ENCODE measurements at places on chromosomes 1 and 21.

GRCh38 chr1:20102875-20103274 lies 16.5 kb downstream of the PLA2G2D start:
- no peak for DNase-seq

DNA sequence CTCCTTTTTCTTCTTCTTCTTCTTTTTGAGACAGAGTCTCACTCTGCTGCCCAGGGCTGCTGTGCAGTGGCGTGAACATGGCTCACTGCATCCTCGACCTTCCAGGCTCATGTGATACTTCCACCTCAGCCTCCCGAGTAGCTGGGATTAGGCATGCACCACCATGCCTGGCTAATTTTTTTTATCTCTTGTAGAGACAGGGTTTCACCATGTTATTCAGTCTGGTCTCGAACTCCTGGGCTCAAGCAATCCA lies 13.0 kb upstream of the PADI1 start:
- DNase-seq: no peak

GRCh38 chr1:192489748-192490147 lies 85.8 kb upstream of the RGS1 start:
- DNase-seq: peak; percentile 40

- no peak for DNase-seq
Measured at GRCh38 chr1:228363686-228364067, 43.0 kb downstream of the TRIM11 start.

DNA sequence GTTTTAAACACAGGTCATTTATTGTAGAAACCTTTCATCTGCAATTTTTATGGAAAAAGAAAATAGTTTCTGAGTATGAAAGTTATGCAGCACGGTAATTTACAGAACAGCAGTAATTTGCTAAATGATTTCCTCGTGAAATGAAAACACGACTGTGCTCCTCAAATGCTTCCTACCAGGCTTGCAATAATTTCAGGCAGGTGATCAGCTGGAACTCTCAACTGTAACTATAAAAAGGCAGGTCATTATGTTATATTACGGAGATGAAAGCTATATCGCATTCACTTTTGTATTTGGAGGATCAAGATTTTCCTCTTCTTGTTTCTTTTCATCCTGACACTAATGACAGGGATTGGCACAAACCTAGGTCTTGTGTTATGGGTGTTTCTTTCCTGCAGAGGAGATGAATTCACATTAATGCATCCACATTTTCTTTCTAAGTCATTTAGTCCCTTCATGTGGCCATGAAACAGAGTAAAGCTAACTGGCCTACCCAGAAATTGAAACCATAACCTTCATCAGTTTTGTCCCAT lies 57.4 kb downstream of the SAMSN1 start:
- no peak for DNase-seq

DNA sequence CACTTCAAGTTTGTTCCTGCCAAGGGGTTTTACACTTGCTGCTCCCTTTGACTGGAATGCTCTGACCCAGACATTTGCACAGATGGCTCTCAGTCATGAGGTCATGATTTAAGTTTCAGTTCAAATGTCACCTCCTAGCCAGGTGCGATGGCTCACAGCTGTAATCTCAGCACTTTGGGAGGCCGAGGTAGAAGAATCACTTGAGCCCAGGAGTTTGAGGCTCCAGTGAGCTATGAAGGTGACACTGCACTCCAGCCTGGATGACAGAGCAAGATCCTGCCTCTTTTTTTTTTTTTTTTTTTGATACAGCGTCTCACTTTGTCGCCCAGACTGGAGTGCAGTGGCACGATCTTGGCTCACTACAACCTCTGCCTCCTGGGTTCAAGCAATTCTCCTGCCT lies 4.5 kb upstream of the ZMYM4 start:
- peak; percentile 86 for DNase-seq

GRCh38 chr1:210372931-210373627 lies 44.4 kb downstream of the HHAT start:
- DNase-seq: no peak

DNA sequence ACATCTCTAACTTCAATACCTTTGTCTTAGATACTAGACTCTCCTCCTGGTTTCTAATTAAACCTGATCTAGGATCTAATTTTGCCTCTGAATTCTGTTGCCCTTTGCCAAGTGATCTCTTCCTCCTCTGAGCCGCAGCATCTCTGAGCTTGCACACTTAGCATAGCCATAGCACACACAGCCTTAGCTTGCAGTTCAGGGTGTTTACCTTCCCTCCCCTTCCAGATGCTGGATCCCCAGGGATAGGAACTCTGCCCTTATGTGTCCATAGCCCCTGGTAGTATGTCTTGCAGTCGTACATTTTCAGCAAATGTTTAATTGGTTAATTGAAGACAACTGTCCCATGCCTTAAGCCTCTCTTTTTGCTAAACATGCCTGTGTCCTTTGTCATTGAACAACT lies 30.3 kb downstream of the SELL start:
- no peak for DNase-seq

GRCh38 chr1:39490596-39491145 lies 765 bp upstream of the BMP8A start:
- DNase-seq: peak; percentile 76

GRCh38 chr1:107095647-107096046 lies 39.2 kb downstream of the PRMT6 start:
- no peak for DNase-seq

DNA sequence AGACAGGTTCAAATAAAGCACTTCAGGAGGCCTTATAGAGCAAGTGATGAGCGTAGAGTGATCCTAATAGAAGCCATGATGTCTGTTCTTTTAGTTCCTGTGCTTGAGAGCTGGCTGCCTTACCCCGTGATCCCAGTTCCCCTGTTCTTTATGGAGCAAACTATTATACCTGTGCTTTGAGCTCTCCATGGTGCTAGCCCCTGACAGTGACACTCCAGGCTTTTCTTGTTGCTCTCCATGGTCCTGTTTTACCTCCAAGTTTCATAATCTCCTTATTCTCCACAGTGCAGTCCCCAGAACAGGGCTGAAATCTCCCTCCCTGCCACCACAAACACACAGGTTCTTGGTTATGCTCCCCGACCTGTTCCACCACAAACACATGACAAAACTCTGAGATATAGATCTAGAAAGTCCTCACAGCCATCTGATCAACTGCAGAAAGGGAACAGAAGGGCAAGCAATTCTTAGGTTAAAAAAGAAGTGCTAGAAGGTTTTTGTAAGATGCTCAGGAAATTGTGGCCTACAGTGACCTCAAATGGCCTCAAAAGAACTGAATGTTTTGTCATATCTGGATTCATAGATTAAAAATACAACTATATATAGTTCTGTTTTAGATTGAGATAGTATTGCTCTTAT lies 6.0 kb downstream of the CADM3 start:
- DNase-seq: peak; percentile 80

GRCh38 chr1:115184951-115185331 lies 95.6 kb upstream of the TSPAN2 start:
- DNase-seq: no peak

DNA sequence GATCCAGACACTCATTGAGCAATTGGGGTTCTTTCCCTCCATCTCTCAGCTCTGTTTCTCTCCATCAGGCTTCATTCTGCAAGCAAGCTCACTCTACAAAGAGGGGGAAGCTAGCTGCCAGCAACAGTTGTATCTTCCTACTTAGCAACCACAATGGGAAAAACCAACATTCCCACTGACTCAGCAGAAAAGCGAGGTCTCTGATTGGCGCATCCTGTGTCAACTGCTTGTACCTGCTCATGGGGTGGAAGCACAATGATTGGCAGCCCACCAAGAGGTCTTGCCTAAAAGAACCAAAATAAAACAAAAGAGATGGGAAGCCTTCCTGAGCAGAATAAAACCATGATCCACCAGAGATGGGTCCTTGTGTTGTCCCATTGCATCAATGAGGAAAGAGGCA lies 4.0 kb upstream of the CDA start:
- no peak for DNase-seq

DNA sequence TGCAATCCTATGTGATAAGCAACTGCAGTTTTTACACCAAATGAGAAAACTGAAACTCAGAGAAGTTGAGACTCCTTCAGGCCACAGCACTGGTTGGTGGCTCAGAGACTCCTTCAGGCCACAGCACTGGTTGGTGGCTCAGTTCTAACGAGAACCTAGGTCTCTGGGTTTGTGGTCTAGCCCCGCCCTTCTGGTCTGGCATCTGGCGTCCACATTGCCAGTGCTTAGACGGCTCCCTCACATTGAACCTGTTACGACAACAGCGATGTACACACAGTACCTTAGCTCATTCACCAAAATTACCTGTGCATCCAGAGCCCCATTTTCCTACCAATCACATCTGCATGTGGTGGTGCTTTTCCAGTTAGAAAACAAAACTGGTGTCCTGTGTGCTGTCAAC lies 66.1 kb downstream of the NID1 start:
- DNase-seq: peak; percentile 23

DNA sequence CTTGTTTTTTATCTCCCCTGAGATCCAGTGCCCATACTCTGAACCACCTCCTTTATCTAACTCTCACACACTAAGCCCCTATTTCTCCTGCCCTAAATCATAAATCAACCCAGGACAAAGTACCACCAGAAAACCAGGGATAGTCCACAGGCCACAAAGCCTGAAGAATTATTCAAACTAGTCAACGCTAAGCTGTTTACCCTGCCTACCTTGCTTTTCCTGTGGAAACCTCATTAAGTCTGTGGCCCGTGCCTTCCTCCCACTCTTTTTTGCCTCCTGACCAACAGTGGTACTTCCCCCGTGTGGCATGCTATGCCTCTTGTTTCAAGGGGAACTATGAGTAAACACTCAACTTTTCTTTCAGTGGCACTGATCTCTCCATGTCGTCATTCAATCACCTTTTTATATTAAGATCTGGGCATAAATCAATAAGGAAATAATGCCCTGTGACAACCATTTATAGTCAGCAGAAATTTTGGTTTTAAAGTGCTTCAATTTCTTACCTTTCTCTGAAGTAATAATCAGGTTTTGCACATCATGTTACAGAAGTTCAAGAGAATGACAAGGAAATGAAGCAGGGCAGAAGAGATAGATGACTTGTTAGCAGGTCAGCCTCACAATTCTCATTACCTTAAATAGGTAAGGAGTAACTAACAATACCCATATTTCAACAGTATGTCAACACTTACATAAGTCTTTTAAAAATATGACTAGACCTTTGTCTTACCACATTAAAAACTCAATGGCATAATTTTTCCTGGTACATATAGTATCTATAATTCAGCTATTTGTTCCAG lies 32.1 kb downstream of the EYA3 start:
- no peak for DNase-seq

DNA sequence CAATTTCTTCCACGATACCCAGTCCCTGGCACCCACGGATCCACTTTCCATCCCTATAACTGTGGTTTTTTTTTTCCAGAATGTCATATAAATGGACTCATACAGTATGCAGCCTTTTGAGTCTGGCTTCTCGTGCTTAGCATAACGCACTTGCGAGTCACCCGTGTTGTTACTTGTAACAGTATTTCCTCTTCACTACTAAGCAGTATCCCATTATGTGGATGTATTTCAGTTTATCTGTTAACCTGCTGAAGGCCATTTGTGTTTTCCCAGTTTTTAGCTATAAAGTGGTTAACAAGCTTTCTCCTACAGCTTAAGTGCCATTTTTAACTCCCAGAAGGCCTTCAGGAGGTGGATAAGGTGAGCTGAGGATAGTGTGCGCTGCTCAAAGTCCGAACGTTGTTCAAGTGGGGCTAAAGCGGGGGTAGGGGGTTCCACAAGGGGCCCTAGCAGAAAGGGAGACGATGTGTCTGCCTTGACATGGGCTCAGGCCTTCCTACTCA lies 829 bp downstream of the ADAR start:
- peak; percentile 35 for DNase-seq

- no peak for DNase-seq
Measured at GRCh38 chr1:38285807-38286530, 239.4 kb upstream of the POU3F1 start.

GRCh38 chr1:116826818-116827606 lies 72.8 kb downstream of the CD2 start:
- peak; percentile 2 for DNase-seq

- DNase-seq: no peak
Measured at GRCh38 chr1:53616511-53616910, 122.5 kb downstream of the GLIS1 start.

- no peak for DNase-seq
Measured at GRCh38 chr1:1197551-1198422, 8.6 kb downstream of the TNFRSF18 start.

- no peak for DNase-seq
Measured at GRCh38 chr1:118323246-118323645, 138.2 kb upstream of the SPAG17 start.

- DNase-seq: no peak
Measured at GRCh38 chr1:226222686-226223085, 778 bp upstream of the MIXL1 start.

- DNase-seq: no peak
Measured at GRCh38 chr1:167543199-167543990, 10.2 kb downstream of the CREG1 start.

- no peak for DNase-seq
Measured at GRCh38 chr1:234593771-234594504, 16.0 kb downstream of the IRF2BP2 start.
